Activated naive CD4-positive, alpha-beta T cell treated with anti-CD3 and anti-CD28 coated beads, Interleukin-2, amount 50 U/mL, for 72 hours (primary cell): ENCODE measurements at places on chromosomes 12 and 14. TPM values are rescaled to one million over a fixed set of nuclear protein-coding genes. Genes with fewer than 3 reads are reported as not detected.

The P2RX7 gene
- total RNA-seq, result 1.2 TPM

The SPX gene
- 0.39 TPM for total RNA-seq

The TAS2R7 gene
- total RNA-seq, result not detected

The VWF gene
- total RNA-seq, result not detected

The ENDOU gene
- not detected for total RNA-seq

The PLA2G1B gene
- total RNA-seq, result not detected

The PRH2 gene
- total RNA-seq, result not detected

The KRT78 gene
- total RNA-seq, result not detected

The SCYL2 gene
- 28.3 TPM for total RNA-seq

The PRPF40B gene
- 5.1 TPM for total RNA-seq

The TMEM19 gene
- 15.1 TPM for total RNA-seq

The PLD4 gene
- total RNA-seq, result 0.04 TPM

The DPPA3 gene
- not detected for total RNA-seq

The GCN1 gene
- total RNA-seq, result 131 TPM

The GLS2 gene
- total RNA-seq, result 4.4 TPM

The ABHD12B gene
- total RNA-seq, result not detected

The HOXC5 gene
- total RNA-seq, result not detected

The SMCO2 gene
- total RNA-seq, result not detected

The NTF3 gene
- not detected for total RNA-seq

The MRPS35 gene
- total RNA-seq, result 53.9 TPM

The TGM1 gene
- total RNA-seq, result 31.6 TPM

The CMA1 gene
- total RNA-seq, result not detected

The CDH24 gene
- total RNA-seq, result 1.4 TPM

The ESRRB gene
- total RNA-seq, result 0.21 TPM

The KRT82 gene
- total RNA-seq, result not detected

The B3GNT4 gene
- 5.5 TPM for total RNA-seq

The RACGAP1 gene
- 109 TPM for total RNA-seq

The DHRS1 gene
- total RNA-seq, result 17.7 TPM

The TAS2R8 gene
- total RNA-seq, result not detected

The FOXG1 gene
- total RNA-seq, result not detected

The OTX2 gene
- total RNA-seq, result not detected

The OR4E2 gene
- total RNA-seq, result 0.12 TPM

The KCNA5 gene
- not detected for total RNA-seq

The MBD6 gene
- 77.5 TPM for total RNA-seq

The CCDC88C gene
- total RNA-seq, result 98.8 TPM

The KIF5A gene
- total RNA-seq, result 3.4 TPM

The CLEC4D gene
- not detected for total RNA-seq

The RARG gene
- total RNA-seq, result 23.5 TPM

The SYNE2 gene
- total RNA-seq, result 41.0 TPM

The CLEC1A gene
- total RNA-seq, result not detected

The RASSF3 gene
- total RNA-seq, result 23.4 TPM

The GLT1D1 gene
- 0.60 TPM for total RNA-seq

The ASIC1 gene
- total RNA-seq, result 11.7 TPM

The ARHGAP9 gene
- 195 TPM for total RNA-seq

The TMEM233 gene
- total RNA-seq, result not detected

The ADAM20 gene
- total RNA-seq, result 2.4 TPM

The AMN gene
- 0.30 TPM for total RNA-seq

The PLEKHG7 gene
- total RNA-seq, result not detected
